NCI-H1417 (cell line): ENCODE measurements at places on chromosomes 7 and 10.

- DNase-seq, result no peak
Observed at GRCh38 chr10:84047258-84048010, 91.9 kb upstream of the GHITM start.

DNA sequence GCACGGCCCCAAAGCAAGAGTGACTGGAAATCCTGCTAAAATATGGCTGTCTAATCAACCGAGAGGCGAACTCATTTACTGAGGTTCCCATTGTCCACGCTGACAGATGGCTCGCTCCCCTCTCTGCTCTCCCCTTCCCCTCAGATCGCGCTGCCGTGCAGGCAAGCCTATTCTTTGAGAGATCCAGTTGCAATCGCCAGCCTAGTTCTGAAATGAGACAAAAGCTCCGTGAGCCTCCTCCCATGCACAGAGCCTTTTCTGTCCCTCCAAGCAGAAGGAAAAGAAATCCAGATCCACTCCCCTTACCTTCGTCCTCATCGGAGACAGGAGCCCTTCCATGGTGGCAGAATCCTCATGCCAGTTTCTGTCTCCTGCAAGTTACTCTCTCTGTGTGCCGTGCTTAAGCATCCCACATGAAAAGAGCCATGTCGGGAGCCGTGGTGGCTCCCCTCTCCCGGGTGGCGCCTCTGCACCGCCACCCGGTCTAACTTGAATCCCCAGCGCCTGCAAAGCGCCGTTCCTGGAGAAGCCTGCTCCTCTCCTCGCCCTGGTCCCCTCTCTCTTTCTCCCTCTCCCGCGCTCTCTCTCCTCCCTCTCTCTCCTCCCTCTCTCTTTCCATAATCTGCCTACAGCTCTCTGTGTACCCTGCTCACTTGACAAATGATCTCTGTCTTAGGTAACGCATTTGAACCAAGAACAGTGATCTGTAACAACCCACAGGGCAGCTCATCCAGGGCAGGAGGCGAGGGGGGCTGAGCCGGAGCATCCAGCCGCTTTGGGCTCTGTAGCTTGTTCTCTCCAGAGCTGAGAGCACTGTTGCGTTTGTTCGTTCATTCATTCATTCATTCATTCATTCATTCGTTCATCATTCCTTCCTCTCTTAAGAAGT is 156.8 kb downstream of the FRMD4A start:
- peak; percentile 90 for DNase-seq

DNA sequence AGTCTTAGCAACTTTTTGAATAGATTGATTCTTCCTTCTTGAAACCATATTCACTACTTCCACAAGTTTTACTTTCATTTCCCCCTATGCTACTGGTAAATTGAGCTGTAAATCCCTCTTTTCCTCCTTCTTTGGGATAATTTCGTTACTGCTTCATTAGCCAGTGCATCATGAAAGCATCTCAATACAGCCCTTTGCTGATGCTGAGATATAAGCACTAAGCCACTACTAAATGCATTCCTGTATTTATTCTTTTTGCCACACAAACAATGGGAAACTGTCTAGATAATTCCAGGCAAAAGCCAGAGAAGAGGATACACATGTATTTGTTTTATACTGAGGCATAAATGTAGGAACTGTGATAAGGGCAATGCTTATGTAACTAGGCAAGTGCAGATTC is 313.9 kb downstream of the NXPH1 start:
- DNase-seq, result no peak

DNA sequence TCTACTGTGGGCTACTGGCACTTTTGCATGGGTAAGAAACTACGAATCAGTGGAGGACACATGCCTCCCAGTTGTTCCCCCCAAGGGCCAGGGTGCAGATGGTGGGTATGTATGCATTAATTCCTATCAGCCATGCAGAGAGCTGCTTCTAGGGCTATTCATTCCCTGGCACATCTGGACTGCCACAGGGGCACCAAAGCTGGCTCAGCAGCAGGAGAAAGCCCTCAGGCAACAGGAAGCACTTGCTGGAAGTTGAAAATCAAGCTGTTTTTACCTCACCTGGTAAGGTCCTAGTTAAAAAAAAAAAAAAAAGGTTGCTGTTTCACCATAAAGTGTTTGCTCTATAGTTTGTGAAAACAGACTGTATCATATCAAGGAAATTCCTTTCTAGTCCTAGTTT is 1342.6 kb downstream of the REEP3 start:
- DNase-seq, result no peak

DNA sequence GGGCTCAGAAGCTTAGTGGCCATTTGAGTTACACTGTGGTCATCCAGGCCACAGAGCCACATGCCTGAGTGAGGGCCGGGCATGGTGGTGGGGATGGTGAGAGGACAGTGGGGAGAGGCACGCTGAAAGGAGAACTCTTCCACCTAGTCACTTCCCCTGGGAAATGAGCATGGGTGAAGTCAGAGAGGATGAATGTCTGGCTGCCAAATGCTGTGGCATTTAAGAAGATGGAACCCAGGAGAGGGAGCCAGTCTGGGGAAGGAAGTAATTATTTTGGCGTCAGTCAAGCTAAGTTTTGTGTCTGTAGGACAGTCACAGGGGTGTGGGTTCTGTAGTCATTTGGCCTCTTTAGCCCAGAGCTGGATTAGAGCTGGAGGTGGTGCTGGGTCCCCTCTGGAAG is 86.0 kb upstream of the PODXL start:
- no peak for DNase-seq

DNA sequence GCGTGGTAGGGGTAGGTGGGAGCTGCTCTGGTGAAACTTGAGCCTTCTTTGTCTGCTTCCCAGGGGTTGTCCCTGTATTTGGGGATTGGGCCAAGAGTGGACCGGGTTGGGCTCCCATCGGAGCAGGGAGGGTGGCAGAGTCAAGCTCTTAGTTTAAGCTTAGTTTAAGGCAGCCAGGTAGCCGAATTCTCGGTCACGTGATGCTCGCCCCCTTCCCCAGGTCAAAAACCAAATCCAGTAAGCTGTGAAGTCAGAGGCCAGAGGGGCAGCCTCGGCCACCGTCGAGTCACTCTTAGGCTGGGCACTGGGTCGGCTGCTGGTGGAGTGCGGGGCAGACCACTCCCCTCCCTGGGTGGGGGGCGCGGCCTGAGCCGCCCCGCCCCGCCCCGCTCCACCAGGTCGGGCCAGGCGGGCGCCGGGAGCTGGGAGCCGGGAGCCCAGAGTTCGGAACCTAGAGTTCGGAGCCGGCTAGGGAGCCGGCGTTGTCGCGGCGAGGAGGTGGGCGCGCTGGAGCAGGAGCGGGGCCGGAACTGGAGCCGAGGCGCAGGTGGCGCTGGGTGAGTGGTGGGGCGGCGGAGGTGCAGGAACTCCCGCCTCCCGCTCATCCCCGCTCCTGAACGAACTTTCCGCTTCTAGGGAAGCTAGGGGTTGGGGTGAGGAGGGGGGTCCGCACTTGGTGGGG is 2.8 kb upstream of the LZTS2 start:
- DNase-seq, result peak; percentile 10

GRCh38 chr10:131553581-131553980 is 242.1 kb upstream of the TCERG1L start:
- DNase-seq, result no peak

- DNase-seq, result no peak
Observed at GRCh38 chr7:43465581-43466554, 117.0 kb upstream of the STK17A start.
